Cardiac atrium fibroblast (primary cell): ENCODE measurements at places on chromosomes 7 and 10. TPM values are rescaled to one million over a fixed set of nuclear protein-coding genes. Genes with fewer than 3 reads are reported as not detected.

TBX20 gene
- 49.5 and 54.4 TPM in 2 replicates for total RNA-seq

GRID1 gene
- not detected in 2 replicates for total RNA-seq

GIMAP5 gene
- total RNA-seq = 1.3 TPM in 1 of 2 replicates, not detected in the other

HEPACAM2 gene
- not detected in 2 replicates for total RNA-seq

ZPBP gene
- not detected in 2 replicates for total RNA-seq
